ENCODE measurements at places on chromosomes 13 and 19.

GRCh38 chr13:75479102-75479740 lies 2.7 kb downstream of the TBC1D4 start:
- DNase-seq: no peak

GRCh38 chr13:48902368-48902767 lies 73.3 kb upstream of the FNDC3A start:
- DNase-seq: peak; percentile 70

DNA sequence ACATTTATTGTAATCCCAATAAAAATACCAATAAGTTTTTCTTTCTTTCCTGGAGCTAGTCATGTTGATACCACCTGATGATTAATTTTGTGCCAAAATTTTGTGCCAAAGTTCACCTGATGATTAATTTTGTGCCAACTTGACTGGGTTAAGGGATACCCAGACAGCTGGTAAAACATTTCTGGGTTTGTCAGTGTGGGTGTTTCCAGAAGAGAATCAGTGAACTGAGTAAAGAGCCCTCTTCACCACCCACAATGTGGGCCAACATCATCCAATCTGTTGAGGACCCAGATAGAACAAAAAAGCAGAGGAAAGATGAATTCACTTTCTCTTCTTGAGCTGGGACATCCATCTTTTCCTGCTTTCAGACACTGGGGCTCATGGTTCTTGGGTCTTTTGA lies 292.9 kb downstream of the LMO7 start:
- no peak for DNase-seq

GRCh38 chr13:30456290-30456689 lies 9.4 kb downstream of the HMGB1 start:
- no peak for DNase-seq

DNA sequence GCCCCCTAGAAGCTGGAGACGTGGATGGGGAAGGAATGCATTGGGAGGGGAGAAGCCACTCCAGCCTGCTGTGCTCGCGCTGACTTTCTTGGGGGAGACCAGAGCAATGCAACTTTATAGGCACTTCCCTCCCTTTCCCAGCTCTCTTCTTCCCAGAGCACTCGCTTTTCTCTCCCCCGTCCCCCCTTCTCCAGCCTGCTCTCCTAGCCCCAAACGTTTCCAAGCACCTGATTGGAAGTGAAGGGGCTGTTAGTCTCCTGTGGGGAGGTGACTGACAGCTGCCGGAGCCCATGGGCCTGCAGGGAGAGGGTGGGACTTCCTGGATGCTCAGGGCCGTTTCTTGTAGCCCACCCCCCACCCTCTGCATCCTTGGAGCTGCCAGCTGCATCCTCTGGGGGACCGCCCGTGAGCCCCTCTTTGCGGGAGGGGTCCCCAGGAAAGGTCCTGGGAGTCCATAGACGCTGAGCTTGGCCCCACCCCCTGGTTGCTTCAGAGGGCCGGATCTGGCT lies 2.5 kb downstream of the HDGFL2 start:
- no peak for DNase-seq

DNA sequence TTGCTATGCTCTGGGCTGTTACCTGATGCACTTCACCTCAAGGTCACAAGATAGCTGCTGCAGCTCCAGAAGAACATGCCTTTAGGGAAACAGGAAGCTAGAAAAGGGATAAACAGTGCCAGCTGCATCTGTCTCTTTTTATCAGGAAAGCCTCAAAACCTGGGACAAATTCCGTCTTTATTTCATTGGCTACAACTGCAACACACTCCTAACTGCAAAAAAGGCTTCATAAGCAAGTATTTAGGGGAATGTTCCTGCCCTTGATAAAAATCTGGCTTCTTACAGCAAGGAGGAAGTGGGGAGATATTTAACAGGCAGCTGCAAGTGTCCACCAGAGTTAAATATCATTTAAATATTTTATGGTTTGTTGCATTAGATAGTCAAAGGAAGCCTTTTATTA lies 34.2 kb upstream of the SERTM1 start:
- DNase-seq: no peak

- no peak for DNase-seq
Measured at GRCh38 chr19:13993590-13994300, 12.4 kb downstream of the RFX1 start.

DNA sequence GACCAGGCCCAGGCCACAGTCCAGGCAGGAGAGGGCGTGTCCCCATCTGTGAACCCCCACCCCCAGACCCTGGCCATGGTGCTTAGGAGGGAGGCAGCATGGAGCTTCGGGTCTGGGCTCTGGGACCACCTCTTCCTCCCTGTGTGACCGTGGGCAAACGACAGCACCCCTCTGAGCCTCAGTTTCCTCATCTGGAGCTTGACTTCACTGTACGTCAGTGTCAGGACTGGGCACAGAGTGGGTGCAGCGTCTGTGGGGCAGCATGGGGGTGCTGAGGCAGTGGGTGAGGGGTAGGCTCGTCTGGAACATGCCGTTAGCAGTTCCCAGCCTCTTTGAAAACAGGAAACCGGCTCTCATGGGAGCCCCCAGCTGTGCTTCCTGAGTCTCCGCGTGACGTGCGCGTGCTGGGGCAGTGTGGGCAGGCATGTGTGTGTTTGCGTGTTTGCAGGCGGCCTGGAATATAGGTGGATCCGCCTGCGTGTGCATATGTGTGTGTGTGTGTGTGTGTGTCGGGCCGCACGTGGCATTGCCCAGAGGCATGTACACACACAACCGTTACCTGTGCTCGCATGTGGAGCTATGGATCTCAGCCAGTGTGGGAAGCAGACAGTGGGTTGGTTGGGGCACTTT lies 15.8 kb downstream of the ARRDC2 start:
- peak; percentile 60 for DNase-seq

DNA sequence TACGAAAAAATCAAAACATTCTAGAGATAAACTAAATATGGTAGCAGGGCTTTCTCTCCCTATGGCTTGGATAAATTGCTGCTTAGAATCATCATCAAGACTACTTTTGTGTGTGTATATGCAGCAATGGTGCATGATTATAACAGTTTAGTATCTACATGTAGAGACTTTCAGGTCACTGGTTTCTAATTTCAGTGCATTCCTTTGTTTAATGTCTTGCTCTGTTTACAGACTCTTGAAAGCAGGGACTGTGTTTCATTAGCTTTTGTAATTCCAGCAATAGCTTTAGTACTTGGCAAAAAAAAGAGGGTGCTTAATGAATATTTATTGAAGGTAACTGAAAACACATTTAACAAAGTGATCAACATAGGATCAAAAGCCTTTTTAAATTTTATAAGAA lies 420.7 kb downstream of the PCDH9 start:
- no peak for DNase-seq

GRCh38 chr13:110343241-110343865 lies 36.3 kb downstream of the COL4A2 start:
- DNase-seq: no peak

DNA sequence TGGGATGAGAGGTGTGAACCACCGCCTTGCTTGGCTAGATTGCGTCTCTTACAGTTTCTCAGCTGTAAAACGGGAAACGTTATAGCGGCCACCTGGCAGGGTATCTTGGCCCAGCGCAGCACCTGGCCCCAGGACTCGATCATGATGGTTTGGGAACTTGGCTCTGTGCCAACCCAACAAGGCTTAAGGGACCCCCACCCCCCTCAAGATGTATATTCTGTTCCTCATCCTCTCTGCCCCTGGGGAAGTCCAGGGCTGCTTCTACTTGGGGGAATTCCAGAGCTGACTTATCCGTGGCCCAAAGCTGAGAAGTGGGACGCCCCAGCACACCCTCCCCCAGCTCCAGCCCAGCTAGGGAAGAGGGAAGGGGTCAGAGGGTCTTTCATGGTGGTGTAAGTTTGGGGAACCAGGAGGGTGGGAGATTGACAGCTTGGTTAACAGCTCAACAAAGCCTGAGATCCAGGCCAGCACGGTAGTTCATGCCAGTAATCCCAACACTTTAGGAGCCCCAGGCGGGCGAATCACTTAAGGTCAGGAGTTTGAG lies 695 bp downstream of the ICAM1 start:
- DNase-seq: no peak

GRCh38 chr19:51277112-51277511 lies 26.2 kb downstream of the SIGLECL1 start:
- DNase-seq: no peak

- peak; percentile 10 for DNase-seq
Measured at GRCh38 chr19:19997656-19998268, 41.5 kb downstream of the ZNF682 start.

GRCh38 chr13:74004109-74004508 lies 130.1 kb downstream of the KLF12 start:
- DNase-seq: no peak
